Vagina (tissue), 2 donors: ENCODE measurements at places on chromosomes 1 and 21. TPM values are rescaled to one million over a fixed set of nuclear protein-coding genes. Genes with fewer than 3 reads are reported as not detected.

- H3K4me3 ChIP-seq, result peak overlapping the region; percentile 23
- DNase-seq, result no peak
- H3K27me3 ChIP-seq, result no peaks in the 10 kb centered on the region
- H3K27ac ChIP-seq, result peak overlapping the region; percentile 91
- no peaks in the 10 kb centered on the region for H3K36me3 ChIP-seq
These were observed 11.9 kb upstream of the EDN2 start for GRCh38 chr1:41496080-41497055.

DNA sequence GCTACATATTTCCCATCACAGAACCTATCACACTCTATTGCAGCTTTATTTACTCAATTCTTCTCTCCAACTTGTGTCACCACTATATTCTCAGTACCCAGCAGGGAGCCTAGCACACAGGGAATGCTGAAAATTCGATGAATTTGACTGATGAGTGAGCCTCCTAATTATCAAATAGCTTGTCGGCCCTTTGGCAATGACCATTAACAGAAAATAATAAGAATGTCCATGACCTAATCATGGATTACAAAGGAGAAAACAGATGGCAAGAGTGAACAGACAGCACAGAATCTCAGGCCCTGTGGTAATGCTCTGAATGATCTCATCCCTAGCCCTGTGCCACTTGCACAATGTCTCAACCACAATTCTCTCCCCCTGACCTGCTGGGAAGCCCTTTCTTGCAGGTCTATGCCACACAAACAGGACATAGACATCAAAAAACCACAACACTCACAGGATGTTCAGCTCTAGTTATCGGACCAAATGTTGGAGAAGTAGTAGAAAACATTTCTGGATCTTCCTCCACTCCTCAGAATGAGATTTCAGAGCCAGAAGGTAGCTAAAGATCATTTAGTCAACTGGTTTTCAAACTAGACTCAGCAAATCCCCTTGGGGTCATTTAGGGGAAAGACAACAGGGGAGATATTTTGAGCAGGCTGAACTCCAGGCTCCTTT is 68.4 kb downstream of the LUZP1 start:
- H3K4me1 ChIP-seq, result peaks cover 62% of the 10 kb centered on the region
- peak overlapping the region; percentile 49 for H3K27ac ChIP-seq
- no peak for DNase-seq
- H3K36me3 ChIP-seq, result no peaks in the 10 kb centered on the region

Gene CYYR1
- 12.3 TPM for total RNA-seq

- H3K27me3 ChIP-seq, result no peaks in the 10 kb centered on the region
- H3K27ac ChIP-seq, result no peak overlapping the region
- no peak for DNase-seq
- H3K36me3 ChIP-seq, result no peaks in the 10 kb centered on the region
These were observed 207.5 kb downstream of the KCNT2 start for GRCh38 chr1:196400478-196401451.

- no peaks in the 10 kb centered on the region for H3K36me3 ChIP-seq
- H3K27ac ChIP-seq, result no peak overlapping the region
- H3K27me3 ChIP-seq, result no peaks in the 10 kb centered on the region
- no peak overlapping the region for H3K4me3 ChIP-seq
These were observed 7.2 kb downstream of the KISS1 start for GRCh38 chr1:204188959-204189639.

DNA sequence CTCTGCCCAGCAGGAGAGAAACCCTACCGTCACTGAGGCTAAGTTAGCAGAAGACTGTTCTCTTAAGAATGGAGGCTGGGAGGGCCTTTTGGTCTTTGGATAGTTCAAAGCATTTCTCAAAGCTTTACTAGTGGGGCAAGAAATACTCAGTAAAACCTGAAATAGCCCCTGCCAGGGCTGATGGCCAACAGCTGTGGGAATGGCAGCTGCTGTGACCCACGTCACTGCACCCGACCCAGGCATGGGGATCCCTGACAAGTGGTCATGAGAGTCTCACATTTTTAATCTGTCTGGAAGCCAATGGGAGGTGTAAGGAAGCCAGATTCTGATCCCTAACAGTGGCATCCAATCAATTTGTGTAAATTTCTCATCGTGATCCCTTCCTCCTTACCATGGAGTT is 44.5 kb upstream of the ENAH start:
- DNase-seq, result no peak
- H3K27ac ChIP-seq, result no peak overlapping the region
- H3K4me1 ChIP-seq, result peaks cover 51% of the 10 kb centered on the region
- no peaks in the 10 kb centered on the region for H3K27me3 ChIP-seq

DNA sequence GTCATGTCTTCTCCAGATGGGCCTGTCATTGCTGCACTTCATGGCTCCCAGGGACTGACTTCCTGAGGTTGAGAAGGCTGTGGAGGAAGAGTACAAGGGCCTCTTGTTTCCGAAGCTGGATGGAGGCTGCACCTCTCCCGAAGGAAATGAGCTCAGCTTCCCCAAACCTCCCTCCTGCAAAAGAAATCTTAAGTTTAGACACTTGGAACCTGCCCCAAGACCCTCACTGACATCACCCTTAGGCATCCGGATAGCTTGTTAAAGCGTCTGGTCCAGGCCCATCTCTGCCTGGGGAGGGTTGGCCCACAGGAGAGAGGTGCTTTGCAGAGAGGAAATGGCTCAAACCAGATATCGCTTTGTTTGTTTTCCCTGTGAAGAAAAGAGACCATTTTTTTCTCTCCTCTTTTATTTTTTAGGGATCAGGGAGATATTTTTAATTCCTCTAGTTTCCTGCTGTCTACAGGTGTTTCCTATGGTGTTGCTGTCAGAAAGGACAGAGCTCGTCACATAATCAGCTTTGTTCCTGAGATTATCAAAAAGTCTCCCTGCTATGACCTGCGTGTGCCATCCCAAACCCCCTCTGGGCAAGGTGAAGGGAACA is 25.0 kb downstream of the RCSD1 start:
- H3K27ac ChIP-seq, result no peak overlapping the region
- no peaks in the 10 kb centered on the region for H3K36me3 ChIP-seq
- no peaks in the 10 kb centered on the region for H3K27me3 ChIP-seq

DNA sequence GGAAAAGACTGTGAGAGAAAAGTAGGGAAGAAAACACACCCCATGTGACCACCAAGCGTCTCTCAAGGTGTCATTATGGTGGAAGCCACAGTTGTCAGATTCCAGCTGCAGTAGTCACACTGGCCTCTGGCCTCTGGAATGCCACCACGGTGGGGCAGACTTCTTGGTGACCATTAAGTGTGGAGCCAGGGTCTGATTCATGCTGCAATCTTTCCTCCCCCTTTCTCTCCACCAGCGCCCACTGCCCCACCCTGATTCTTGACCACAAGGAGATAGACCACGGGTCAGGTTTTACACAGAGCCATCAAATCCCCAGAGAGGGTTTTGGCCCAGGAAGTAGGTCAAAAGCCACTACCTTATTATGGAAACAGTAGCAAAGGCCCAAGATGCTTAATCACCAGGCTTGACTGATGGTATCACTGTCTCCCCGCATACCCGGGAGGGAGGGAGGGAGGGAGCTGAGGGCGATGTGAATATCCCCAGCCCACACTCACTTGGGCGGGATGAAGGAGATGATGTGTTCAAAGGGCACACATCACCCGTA is 52.7 kb upstream of the GRHL3 start:
- no peak for DNase-seq
- no peaks in the 10 kb centered on the region for H3K36me3 ChIP-seq
- no peak overlapping the region for H3K4me3 ChIP-seq
- H3K27ac ChIP-seq, result no peak overlapping the region
- H3K4me1 ChIP-seq, result no peaks in the 10 kb centered on the region

Gene GPR153
- total RNA-seq, result 11.5 TPM

GRCh38 chr21:23127973-23128372 is 2129.8 kb downstream of the NCAM2 start:
- no peak overlapping the region for H3K4me3 ChIP-seq
- no peaks in the 10 kb centered on the region for H3K4me1 ChIP-seq
- no peaks in the 10 kb centered on the region for H3K27me3 ChIP-seq

Gene PALMD
- 39.5 TPM for total RNA-seq

- no peak for DNase-seq
- no peak overlapping the region for H3K4me3 ChIP-seq
- no peak overlapping the region for H3K27ac ChIP-seq
- H3K4me1 ChIP-seq, result no peaks in the 10 kb centered on the region
- no peaks in the 10 kb centered on the region for H3K27me3 ChIP-seq
These were observed 68.6 kb downstream of the RPAP2 start for GRCh38 chr1:92367496-92367895.

GRCh38 chr1:230794431-230794830 is 47.2 kb downstream of the CAPN9 start:
- H3K27ac ChIP-seq, result no peak overlapping the region
- peak; percentile 81 for DNase-seq
- no peaks in the 10 kb centered on the region for H3K4me1 ChIP-seq
- no peaks in the 10 kb centered on the region for H3K27me3 ChIP-seq

Gene ANGPTL3
- total RNA-seq, result not detected

DNA sequence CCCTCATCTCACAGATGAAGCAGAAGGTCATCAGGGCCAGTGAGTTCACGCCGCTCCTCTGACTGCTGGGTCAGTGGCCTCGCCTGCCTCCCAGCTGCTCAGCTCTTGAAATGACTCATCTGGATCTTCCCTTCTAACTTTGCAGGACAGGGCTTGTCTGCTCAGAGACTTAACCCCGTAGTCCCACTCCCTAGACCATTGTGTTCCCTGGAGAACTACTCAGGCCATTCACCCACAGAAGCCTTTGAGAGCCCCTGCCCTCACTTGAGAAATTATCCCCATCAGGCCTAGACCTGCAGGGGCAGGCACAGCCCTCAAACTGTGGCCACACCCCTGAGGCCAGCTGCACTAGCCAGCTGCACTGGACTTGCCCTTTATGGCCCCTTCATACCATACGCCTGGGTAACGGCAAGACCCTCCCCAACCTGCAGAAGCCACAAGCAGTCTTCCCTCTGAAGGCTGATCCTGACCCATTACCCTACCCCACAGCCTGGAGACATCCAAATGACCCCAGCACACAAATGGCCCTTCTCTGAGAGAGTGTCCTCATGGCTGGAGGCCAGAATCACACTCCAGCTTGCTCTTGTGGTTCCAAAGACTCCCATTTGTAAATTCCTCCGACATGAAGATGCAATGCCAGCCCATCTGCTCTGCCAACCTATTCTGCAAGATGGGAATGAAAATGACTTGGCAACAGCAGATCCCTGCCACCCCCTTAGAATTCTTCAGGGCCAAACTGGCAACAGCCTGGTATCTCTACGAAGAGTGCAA is 33.2 kb downstream of the RCSD1 start:
- no peak for DNase-seq
- H3K27me3 ChIP-seq, result no peaks in the 10 kb centered on the region
- no peak overlapping the region for H3K27ac ChIP-seq
- H3K36me3 ChIP-seq, result no peaks in the 10 kb centered on the region
- H3K4me3 ChIP-seq, result no peak overlapping the region

- no peak for DNase-seq
- no peaks in the 10 kb centered on the region for H3K36me3 ChIP-seq
- peak overlapping the region; percentile 96 for H3K27ac ChIP-seq
- peak overlapping the region; percentile 78 for H3K4me3 ChIP-seq
- no peaks in the 10 kb centered on the region for H3K27me3 ChIP-seq
These were observed 2.6 kb downstream of the GUK1 start for GRCh38 chr1:228142701-228143136.

DNA sequence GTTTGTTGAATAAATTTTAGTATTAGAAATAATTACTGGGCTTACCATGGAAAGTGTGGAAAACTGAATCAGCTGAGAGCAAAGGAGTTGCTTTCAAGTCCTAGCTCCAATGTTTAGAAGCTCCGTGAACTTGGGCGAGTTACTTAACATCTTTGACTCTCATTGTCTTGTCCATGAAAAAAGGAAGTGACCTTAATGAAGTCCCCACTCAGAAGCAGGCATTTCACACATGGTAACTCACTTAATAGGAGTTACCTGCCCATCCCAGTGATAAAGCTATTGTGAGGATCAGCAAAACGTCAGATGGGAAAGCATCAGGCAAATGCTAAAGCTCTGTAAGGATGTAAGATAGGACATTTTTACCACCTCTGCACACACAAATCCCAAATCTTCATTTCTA is 34.0 kb upstream of the GADD45A start:
- no peak overlapping the region for H3K4me3 ChIP-seq
- H3K36me3 ChIP-seq, result no peaks in the 10 kb centered on the region
- peaks cover 15% of the 10 kb centered on the region for H3K4me1 ChIP-seq
- DNase-seq, result no peak
- H3K27ac ChIP-seq, result no peak overlapping the region
- no peaks in the 10 kb centered on the region for H3K27me3 ChIP-seq

DNA sequence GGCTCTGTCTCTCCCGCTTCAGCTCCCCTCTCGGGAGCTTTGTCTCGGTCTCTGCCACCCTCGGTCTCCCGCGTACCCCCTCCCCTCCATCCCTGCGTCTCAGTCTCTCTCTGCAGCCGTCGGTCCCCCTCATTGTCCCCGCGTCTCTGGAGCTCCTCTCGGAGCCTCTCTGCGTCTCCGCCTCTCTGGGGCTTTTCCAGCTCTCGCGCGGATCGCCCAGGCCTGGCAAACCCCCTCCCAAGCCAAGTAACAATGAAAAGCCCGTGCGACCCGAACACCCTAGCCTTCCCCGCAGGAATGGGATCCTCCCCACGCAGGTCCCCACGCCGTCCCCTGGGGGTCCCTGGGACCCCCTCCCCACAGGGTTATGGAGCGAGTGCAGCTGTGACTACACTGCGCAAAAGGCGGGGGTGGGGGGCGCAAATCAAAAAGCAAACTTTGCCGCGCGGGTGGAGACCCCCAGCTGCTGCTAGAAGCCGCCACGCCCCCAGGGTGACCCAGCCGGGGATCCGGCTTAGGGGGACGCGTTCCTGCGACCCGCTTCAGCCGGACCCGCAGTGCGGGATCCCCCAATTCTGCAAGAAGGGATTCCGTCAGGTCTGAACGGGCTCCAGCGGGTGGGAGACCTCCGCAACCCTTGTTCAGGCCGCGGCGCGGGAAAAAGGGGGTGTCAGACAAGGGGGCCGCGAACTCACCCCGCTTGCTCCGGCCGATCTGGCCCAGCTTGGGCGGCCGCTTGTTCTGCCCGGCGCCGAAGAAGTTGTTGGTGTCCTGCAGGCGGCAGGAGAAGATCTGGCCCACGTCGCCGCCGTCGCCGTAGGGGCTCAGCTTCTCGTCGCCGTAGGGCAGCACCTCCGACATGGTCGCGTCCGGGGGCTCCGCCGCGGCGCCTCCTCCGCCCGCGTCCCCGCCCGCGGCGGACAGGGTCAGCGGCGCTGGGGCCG is 1.2 kb downstream of the CAMK2N1 start:
- DNase-seq, result no peak
- peaks cover 36% of the 10 kb centered on the region for H3K4me1 ChIP-seq
- peak overlapping the region; percentile 85 for H3K27ac ChIP-seq

GRCh38 chr1:208243967-208244916 is at the start of gene PLXNA2:
Gene PLXNA2 (minus strand): TSS chr1:208244384. CDS start chr1:208217922, 26,462 bp downstream.
- no peaks in the 10 kb centered on the region for H3K36me3 ChIP-seq
- H3K4me3 ChIP-seq, result peak within 1 kb of the TSS; percentile 81
- peak within 1 kb of the TSS; percentile 92 for H3K27ac ChIP-seq
- no peak for DNase-seq

Gene SLC9C2
- not detected for total RNA-seq
